ENCODE measurements at places on chromosomes 2 and 18.

DNA sequence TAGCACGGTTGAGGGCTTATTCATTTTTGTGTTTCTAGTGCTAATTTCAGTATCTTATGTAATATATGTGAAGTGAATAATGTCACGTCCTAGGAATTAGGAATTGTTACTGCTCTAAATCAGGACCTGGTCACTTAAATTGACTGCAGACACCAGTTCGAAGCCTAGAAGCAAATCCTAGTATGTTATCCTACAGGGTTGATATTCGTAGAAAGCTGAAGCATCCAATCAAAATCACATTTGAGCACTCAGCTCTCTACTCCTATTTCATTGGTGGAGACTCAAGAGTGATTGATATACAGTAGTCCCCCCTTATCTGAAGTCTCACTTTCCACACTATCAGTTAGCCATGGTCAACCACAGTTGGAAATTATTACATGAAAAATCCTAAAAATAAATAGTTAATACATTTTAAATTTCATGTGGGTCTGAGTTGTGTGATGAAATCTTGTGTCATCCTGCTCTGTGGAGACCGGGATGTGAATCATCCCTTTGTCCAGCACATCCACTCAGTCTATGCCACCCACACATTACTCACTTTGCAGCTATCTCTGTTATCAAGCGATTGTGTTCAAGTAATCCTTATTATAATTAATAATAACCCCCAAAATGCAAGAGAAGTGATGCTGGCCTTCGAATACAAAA is 35.2 kb upstream of the SCN9A start:
- no peak for DNase-seq

- DNase-seq = no peak
Measured at GRCh38 chr18:25239581-25240419, 112.2 kb downstream of the ZNF521 start.

DNA sequence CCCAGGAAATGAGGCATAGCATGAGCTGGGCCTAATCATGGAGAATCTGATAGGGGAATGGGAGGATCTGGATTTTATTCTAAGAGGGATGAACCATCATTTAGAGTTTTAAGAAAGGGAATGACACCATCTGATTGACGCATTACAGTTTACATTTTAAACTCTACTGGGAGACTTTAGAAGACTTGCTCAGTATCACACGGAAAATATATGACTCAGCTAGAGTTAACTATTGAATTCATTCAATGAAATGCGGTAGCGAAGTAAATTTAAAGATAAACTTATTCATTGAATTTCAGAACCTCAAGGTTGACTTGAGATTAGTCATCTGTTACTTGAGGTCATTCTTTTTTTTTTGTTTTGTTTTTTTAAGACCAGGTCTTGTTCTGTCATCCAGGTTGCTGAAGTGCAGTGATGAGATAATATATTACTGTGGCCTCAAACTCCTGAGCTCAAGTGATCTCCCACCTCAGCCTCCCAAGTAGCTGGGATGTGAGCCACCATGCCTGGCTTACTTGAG is 25.0 kb downstream of the MC4R start:
- no peak for DNase-seq

DNA sequence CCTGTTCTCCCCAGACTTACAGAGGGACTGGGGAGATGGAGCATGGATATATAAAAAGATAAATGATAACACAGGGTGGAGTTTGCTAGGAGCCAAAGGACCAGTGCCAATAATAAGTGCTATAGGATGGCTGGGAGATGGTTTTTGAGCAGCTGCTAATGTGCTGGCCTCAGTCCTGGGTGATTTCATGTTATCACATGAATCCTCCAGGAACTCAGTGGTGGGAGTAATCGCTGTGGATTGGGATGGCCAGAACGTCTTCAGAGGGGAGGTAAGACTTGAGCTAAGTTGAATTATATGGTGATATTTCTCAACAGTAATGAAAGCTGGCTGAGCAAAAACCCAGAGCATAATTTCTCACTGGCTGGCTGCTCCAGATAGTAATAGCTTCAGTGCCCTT is 441.4 kb downstream of the SLC4A3 start:
- DNase-seq = no peak

DNA sequence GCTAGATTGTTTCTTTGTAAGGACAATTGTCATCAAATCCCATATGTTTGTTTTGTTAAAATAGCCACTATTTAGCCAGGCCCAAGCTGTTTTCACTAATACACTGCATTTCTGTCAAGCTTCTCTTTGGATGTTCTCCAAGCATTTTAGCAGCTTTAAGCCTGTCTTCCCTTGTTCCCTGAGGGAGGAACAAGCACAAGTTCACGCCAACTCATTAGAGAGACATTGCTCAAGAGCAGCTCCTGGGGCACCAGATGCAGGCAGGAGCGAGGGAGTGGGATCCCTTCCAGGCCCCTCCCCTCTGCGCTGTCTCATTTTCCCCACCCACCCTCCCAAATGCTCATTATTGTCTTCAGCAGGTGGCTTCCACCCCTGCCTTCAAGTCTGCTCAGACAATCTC is 32.6 kb upstream of the PPP3R1 start:
- peak; percentile 41 for DNase-seq

DNA sequence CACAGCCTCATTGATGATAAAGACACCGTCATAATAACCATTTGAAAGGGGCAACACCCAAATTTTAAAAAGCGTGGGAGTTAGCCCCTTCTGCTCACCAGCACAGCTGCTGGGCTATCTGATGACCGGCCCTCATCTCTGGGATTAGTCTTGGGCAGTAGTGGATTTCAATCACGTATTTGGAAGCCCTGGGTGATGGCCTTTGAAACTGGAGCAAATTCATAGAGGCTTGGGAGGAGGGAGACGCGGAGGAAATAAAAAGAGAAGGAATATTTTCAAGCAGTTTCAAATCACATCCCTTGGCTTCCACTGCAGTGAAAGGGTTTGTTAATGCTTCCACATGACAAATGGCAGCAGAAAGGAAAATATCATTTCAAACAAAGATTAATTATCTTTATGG is 357.8 kb downstream of the ZNF516 start:
- no peak for DNase-seq

DNA sequence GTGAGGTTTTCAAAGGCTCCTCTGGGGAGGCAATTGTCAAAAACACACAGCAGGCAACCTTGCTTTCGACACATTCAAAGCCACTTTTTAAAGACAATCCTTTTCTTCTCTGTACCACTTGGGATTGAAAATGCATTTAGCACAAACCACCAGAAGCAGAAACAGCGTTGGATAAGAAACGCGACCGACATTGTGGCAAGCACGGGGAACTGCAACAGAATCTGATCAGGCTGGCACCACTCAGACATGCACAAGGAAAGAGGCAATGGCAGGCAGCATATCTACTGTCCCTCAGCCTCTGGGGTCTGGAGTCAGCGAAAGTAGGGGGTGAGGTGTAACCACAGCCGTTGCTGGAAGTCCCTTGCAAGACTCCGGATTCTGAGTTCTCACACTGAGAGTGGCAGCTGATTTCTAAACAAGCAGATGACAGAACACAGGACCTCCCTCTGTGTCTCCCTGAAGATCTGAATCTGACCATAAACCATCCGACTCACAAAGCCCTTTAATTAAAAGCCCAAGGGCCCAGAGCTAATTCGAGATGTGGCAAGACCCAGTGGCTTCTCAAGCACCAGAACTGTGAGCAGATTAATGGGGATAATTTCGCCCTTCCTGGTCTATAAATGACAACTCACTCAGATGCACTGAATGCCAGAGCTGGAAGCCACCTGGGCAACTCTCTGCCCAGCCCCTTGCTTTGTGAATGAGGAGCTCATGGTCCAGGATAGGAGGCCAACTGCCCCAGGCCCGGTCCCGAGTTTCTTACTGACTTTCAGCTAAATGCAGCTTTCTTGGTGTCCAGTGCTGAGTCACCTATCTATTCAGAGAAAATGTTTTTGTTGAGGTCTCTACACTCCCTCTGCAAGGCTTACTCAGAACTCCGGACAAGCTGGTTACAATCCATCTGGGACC is 29.6 kb downstream of the CYRIA start:
- no peak for DNase-seq

GRCh38 chr2:217559084-217559483 is 443.7 kb downstream of the TNS1 start:
- DNase-seq = no peak

DNA sequence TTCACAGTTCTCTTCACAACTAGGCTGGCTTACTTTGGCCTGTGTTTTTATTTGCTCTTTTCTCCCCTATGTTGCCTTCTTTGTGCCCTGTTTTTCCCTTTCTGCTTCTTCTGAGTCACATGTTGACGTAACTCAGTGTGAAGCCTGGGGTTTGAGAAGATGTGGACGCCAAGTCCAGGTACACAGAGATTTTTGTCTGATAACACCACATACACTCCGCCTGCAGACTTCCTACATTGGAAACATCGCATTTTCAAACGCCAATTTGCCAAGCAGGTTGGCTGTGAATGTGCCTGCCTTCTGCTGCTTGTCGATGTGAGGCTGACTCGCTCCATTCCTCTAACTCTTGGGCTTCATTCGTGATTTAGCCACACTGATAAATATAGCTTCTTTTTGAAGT is 62.6 kb upstream of the FN1 start:
- DNase-seq = no peak

DNA sequence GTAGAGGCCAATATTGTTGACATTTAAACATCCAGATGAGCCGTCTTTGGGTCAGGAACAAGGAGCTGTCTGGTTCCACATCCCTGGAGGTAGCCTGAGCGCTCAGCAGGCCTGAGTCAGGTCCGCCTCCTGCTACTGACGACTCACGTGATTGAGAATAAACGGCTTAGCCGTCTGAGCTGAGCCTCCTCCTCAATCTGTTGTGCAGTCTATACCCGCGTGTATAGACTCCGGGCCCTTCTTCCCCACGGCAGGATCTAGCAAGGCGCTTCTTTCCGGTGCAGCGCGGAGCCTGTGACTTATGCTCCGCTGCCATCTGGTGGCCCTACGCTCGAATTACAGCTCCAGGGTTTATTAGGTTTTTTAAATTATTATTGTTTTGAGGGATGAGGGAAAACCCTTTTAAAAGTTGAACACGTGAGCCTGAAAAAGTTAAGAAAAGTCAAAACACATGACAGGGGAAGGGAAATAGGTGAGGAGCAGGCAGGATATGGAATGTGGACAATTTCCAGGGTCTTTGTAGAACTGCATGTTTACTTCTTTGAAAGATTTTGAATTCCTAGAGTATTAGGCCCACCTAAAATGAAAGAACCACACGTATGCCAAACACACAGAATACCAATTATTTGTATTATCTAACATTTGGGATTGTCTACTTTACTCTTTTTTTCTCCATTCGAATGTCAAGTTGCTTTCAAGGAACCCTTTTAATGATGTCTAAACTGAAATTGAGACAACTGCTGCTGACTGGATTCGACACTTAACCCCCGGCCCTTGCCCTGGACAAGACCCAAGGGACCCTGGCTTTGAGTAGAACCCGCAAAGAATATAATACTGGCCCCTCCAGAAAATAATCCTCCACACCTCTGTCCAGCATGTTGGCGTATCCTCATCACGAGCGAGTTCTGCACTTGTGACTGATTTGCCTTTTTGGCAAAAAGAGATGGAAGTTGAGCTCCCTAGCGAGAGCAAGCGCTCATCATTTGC is 112.4 kb upstream of the ZNF236 start:
- DNase-seq = peak; percentile 79

GRCh38 chr2:176138923-176139660 is 9.6 kb downstream of the HOXD8 start:
- DNase-seq = no peak

DNA sequence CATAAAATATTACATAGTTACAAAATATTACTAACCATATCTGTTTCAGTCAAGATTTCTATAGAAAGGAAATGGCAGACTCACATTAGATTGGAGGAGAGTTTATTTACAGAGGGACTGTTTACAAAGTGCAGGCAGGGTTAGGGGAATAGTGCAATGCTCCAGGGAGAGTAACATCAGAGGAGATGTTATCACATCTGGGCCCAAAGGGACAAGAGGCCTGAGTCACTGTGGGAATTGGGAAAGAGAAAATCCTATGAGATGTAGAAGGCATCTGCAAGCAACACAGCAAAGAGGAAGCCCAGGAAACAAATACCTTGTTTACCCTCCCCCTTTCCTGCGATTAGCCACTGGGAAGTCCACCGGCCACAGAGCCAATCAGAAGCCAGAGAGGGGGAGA is 227.3 kb upstream of the TANK start:
- DNase-seq = no peak

GRCh38 chr2:190342611-190343010 is 778 bp upstream of the INPP1 start:
- DNase-seq = peak; percentile 51

- DNase-seq = no peak
Measured at GRCh38 chr2:100584816-100585215, 22.0 kb downstream of the PDCL3 start.

GRCh38 chr2:229126066-229126465 is 145.0 kb downstream of the PID1 start:
- peak; percentile 60 for DNase-seq

DNA sequence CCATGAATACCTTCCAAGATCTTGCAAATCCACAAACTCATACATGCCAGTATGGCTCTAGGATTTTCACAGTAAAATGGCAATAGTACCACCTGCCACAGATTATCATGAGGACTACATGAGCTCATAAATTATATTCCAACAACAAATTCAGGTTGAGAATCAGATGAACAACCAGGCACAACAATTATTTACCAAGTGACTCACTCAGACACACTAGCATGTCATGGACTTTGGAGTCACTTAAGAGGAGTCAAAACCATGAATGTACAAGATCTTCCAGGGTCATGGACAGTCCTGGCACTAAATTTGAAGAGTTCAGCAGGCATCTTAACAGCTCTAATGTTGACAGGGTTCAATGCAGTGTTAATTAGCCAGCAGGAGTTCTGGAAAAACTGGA is 34.4 kb upstream of the BZW1 start:
- DNase-seq = no peak

- DNase-seq = peak; percentile 26
Measured at GRCh38 chr2:149383340-149383739, 53.0 kb downstream of the LYPD6 start.

GRCh38 chr2:240664622-240665021 is 18.1 kb downstream of the AQP12B start:
- DNase-seq = no peak

GRCh38 chr18:40011201-40011600 is 1943.8 kb upstream of the PIK3C3 start:
- no peak for DNase-seq

GRCh38 chr2:31113765-31114164 is 24.5 kb downstream of the GALNT14 start:
- no peak for DNase-seq

- no peak for DNase-seq
Measured at GRCh38 chr2:99188357-99188756, 7.4 kb downstream of the MRPL30 start.

DNA sequence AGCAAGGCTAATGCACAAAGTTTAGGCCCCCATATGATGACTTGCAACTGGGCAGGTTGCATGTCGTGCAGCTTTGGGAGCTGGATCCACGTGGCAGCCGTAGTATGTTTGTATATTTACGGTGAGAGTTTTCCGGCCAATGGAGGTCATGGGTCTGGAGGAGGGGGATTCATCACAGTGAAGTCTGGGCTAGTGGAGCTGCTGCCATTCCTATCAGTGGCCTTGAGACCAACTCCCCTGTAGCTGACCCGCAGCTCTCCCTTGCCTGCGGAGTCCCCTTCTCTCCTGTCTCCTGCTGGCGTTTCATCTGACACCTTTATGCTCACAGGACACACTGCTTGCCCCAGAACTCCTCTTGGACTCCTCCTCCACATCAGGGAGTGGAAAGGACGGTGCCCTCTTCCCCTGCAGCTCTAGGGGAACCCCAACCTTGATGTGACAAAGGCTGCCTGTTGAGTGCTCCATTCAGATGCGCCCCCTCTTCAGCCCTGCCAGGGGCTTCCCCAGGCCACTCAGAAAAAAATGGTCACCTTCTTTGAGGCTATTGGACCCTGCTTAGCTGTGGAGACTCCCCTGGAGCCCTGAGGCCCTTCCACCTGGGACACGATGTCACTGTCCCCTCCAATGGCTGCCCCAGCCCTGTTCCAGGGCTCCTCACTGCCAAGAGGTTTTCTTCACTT is 121.7 kb downstream of the PXDN start:
- no peak for DNase-seq
